ENCODE measurements at places on chromosomes 5 and 9.
A peak's percentile ranks its signal among the peaks of the same experiment; 100 is the strongest.

DNA sequence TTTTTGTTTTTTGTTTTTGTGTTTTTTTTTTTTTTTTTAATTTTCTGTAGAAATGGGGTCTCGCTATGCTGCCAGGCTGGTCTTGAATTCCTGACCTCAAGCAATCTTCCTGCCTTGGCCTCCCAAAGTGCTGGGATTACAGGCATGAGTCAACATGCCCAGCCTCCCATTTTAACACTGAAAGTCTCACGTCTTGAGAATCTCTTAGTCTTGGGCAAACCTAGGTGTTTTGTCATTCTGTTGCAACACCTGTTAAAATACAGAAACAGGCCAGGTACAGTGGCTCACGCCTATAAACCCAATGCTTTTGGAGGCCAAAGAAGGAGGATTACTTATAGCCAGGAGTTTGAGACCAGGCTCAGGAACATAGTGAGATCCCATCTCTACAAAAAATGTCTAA is 599.0 kb downstream of the TLR4 start:
- no peak for DNase-seq

- DNase-seq = no peak
These were observed 24.4 kb downstream of the FAM163B start for GRCh38 chr9:133584559-133585476.

GRCh38 chr5:56264417-56265025 is 31.4 kb upstream of the ANKRD55 start:
- no peak for DNase-seq

- DNase-seq = no peak
These were observed 37.8 kb downstream of the FAM78A start for GRCh38 chr9:131238402-131239021.

GRCh38 chr5:138469540-138470321 is 4.5 kb downstream of the EGR1 start:
- DNase-seq = peak; percentile 87

- DNase-seq = no peak
These were observed 35.6 kb downstream of the MTX3 start for GRCh38 chr5:79955356-79955895.

- no peak for DNase-seq
These were observed 93.9 kb downstream of the EFNA5 start for GRCh38 chr5:107576736-107577393.

DNA sequence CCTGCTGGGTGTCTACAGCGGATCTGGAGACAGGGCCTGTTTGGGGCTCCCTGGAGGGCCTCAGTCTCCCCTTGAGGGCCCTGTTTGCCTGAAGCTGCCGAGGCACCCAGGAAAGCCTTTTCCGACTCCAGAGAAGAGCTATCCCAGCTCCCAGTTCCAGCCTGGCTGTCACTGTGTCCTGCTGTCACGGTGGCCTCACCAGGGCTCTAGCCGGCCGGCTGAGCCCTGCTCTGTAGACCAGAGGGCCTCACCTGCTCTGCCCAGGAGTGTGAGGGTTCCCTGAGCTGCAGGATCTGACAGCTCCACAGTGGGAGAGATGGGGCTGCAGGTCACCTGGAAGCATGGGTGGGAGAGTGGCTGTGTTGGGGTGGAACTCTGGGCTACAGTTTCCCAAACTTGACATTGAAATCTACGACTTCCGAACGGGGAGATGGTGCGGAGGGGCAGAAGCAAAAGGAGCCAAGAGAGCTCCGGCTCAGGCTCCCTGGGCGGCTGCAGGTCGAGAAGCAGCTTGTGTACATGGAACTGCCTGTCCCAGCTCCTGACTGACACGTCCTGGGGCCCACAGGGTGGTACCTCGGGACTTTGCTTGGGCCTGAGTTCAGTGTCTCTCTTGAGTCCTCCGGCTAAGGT is 94.9 kb downstream of the CACNA1B start:
- peak; percentile 54 for DNase-seq

DNA sequence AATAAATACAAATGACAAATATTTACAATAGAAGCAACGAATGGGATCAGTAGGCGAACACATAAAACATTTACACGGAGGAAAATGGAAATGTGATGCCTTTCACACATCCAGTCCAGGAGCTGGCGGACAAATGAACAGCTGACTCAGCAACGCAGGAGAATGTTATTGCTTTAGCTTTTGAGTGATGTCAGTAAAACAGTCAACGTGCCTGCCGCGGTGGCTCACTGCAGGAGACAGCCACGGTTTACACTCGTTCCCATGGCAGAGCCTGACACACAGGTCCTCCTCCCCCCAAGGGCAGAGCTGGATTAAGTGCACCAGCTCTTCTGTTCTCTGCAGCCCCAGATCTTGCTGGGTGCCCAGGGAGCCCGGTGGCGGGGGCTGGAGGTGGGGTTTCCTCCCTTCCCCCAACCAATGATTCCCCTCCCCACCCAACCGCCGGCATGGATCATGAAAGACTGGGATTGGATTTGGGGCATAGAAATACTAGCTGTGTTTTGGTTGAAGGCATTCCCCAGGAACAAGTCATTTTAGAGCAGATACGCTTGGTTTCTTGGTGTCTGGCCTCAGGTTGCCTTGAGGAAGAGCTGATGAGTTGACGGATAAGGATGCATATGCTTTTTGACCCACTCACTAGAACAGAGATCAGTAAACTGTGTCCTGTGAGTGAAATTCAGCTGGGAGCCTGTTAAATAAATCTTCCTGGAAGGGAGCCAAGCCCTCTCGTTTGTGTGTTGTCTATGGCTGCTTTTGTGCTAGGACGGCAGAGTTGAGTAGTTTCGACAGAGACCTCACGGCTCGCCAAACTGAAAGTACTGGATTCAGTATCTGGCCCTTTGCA is 12.5 kb downstream of the STC2 start:
- DNase-seq = no peak

GRCh38 chr5:32541241-32541640 is 44.1 kb upstream of the SUB1 start:
- no peak for DNase-seq

DNA sequence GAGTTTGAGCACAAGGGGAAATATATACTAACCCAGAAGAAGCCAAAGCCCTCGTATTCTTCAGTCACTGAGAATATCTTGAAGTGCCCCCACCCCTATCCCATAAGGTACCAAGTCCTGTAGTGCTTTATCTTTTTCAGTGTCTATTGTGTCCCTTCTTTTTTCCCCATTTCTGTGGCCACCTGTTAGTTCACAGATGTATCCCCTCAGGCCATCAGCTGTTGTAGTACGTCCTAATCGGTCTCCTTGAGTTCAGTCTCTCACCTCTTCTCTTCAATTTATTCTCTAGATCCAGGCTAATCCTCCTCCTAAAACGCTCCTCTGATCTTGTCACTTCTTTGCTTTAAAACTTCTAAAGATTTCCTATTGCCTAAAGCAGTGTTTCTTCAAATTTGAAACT is 10.4 kb downstream of the RGS7BP start:
- no peak for DNase-seq

- DNase-seq = no peak
These were observed 159.6 kb downstream of the CACNA1B start for GRCh38 chr9:138037140-138037539.

DNA sequence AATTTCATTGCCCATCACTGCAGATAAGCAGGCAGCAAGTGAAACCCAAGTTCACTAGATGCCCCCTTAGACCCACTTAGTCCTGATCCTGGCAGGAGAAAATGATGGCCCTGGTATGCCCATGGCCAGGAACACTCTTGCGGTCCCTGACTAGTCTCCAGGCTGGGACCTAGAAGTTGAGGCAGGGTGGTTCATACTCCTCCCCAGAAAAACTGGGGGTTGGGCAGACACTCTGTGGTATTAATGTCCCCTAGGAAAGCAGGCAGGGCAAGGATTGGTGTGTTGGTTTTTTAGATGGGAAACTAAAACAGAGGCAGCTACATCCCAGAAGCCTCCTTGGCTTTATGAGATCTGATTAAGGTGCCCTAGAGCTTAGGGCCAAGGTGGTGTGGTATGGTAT is 13.1 kb downstream of the LHX6 start:
- no peak for DNase-seq

GRCh38 chr5:60842871-60843385 is 1.1 kb downstream of the ELOVL7 start:
- no peak for DNase-seq

DNA sequence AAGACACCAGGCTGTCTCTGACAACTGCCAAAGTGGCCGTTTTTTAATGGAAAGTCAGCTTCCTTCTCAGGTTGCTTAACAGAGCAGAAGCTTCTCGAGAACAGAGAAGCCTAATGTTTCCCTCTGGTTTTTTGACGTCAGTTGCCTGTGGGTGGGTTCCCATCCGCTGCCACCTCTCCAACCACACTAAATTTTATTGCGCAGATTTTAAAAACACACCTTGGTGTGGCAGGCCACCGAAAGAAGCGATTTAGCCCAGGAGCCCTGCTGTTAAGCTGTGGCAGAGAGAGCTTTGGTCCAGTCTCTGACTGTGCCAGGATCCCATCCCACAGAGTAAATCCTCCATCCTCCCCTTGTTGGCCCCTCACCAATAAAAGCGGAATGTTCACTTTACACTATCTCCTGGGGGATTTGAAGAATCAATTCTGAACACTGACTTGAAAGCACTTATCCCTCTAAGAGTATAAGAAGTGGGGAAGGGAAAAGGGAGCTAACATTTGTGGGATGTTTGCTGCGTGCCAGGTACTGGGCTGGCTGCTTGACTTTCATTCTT is 181.6 kb downstream of the AOPEP start:
- no peak for DNase-seq

- DNase-seq = no peak
These were observed 27.8 kb upstream of the ARAP3 start for GRCh38 chr5:141709699-141710267.

DNA sequence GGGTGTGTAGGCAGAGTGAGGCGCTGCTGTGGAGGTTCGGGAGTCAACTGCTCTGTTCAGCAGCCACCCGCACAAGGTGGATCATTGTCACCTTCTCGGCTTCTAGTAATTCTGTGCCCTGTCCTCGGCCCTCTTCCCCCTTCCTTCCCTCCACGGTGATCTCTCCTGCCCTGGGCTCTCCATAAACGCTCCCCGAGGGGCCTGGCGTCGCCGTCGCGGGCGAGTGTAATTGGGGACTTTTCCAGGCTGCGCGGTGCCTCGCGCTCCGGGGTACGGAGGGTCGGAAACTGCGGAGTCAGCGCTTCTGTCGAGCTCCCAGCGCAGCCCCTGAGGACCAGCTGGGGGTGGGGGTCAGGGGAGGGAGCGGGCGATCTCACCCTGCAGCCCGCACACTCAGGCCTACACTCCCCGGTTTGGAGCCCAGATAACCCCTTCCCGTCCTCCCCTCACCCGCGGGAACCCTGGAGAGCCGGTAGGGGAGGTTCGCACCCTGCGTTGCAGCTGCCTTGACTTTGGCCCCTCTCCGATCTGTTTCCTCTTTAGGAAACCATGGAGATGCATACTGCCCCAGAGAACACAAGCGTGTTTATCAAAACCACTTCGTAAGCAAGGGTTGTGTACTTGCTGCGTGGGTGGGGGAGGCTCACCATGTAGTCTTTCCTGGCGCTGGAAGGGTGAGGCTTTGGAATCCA is 188.3 kb upstream of the ZNF618 start:
- DNase-seq = no peak
